DND-41 (cell line): ENCODE measurements at places on chromosomes 7 and 10.

DNA sequence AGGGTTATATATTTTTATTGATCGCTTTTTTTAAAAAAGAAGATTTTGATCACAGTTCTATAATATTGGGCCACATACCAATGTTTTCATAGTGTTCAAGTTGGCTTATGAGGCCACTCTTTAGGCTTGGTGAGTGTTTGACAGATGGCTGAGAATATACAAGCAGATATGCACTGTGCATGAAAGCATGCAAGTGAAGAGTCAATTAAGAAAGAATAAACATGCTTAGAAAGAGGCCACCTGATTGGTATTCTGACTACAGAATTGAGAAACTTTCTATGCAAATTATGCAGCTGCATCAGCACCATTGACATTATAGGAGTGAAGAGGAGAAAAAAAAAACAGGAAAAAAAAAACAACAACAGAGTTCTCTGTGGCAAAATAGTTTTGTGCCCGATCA is 39.9 kb downstream of the CABCOCO1 start:
- no peak overlapping the region for H3K4me3 ChIP-seq
- DNase-seq = no peak
- no peaks in the 10 kb centered on the region for H3K27me3 ChIP-seq
- no peak overlapping the region for H3K27ac ChIP-seq
- no peaks in the 10 kb centered on the region for H3K36me3 ChIP-seq
- no peaks in the 10 kb centered on the region for H3K4me1 ChIP-seq

GRCh38 chr10:120987359-120987758 is 136.2 kb downstream of the WDR11 start:
- H3K4me1 ChIP-seq = no peaks in the 10 kb centered on the region
- H3K27ac ChIP-seq = no peak overlapping the region

DNA sequence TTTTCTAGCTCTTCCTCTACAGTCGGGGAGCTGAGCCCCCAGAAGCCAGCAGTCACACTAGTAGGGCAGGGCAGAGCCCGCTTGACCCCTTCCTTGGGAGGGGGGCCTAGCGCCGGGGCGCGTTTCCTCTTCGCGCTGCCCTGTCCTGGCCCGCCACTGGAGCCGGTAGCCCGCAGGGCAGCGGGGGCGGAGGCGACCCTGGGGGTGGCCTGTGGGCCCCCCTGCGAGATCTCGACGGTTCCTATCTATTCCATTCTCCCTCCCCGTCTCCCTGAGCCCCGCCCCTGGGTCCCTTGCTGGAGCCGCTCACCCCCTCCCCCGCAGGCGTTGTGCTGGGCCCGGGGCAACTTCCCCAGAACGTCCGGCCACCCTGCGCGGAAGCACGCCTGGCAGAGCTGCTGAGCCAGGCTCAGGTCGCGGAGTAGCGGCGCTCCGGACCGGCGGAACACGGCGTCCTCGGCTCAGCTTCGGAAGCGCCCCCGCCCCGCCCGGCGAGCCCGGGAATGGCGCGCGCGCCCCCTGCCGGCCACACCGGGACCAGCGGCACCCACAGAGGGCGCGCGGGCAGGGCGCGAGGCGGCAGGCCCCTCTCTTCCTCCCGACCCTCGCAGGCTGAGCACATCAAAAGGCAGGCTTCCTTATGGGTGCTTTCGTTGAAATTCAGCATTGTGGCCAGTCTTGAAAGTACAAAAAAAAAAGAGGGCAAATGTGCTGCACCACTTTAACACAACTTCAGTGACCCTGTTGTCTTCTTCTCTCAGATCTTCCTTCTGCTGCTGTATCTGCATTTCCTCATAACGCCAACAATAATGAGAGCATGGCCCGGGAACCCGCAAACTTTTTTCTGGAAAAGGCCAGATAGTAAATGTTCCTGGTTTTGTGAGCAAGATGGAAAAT is 327.6 kb downstream of the TNS3 start:
- no peak overlapping the region for H3K27ac ChIP-seq
- H3K27me3 ChIP-seq = no peaks in the 10 kb centered on the region
- H3K4me3 ChIP-seq = no peak overlapping the region
- H3K4me1 ChIP-seq = no peaks in the 10 kb centered on the region
- no peaks in the 10 kb centered on the region for H3K36me3 ChIP-seq

GRCh38 chr10:77987671-77988255 is 41.6 kb downstream of the POLR3A start:
- no peaks in the 10 kb centered on the region for H3K4me1 ChIP-seq
- H3K27me3 ChIP-seq = no peaks in the 10 kb centered on the region
- H3K4me3 ChIP-seq = no peak overlapping the region
- peaks cover 92% of the 10 kb centered on the region for H3K36me3 ChIP-seq
- H3K27ac ChIP-seq = no peak overlapping the region

DNA sequence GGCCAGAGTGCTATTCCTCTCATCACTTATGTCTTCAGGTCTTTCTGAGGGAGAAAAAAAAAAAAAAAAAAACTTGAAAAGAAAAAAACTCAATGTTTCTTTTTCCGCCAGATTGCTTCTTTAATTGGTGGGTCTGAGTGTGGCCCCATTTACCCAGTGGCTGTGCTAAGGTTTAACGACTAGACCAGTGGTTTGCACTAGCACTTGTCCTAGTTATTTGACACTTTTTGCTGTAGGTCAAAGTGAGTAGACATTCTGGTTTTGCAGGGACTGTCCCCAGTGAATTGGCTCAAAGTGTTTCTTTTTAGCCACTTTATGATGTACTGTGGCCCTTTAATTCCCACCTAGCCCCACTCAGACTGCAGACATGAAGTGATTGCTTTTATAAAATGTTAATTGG is 273.3 kb downstream of the PTEN start:
- no peak overlapping the region for H3K27ac ChIP-seq
- H3K36me3 ChIP-seq = no peaks in the 10 kb centered on the region
- DNase-seq = no peak
- H3K4me1 ChIP-seq = no peaks in the 10 kb centered on the region
- H3K27me3 ChIP-seq = no peaks in the 10 kb centered on the region

DNA sequence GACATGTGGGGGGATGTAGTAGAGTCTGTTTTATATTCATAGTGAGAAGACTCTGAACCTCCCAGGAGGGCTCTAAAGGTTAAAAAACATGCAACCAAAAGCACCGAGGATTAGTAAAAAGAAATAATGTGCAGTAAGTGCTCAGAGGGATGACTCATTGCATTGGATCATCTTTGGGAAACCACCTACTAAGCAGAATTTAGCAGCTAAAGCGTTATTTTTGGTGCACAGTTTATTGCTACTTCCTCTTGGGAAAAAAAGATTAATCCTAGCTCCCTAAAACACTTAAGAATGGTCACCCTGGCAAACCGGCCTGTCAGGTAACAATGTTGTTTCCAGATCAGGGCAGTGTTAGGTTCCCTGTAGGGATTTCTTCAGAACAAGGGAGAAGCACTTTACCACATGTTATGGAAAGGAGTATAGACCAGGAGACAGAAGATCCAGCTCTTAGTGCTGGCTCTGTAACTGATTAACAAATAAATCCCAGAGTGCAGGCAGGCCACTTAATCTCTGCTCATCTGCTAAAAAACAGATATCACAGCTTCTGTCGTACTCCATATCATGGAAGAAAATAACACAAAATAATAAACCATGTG is 44.8 kb upstream of the FAM133B start:
- no peak overlapping the region for H3K4me3 ChIP-seq
- H3K27me3 ChIP-seq = no peaks in the 10 kb centered on the region
- peaks cover 92% of the 10 kb centered on the region for H3K4me1 ChIP-seq
- DNase-seq = no peak

DNA sequence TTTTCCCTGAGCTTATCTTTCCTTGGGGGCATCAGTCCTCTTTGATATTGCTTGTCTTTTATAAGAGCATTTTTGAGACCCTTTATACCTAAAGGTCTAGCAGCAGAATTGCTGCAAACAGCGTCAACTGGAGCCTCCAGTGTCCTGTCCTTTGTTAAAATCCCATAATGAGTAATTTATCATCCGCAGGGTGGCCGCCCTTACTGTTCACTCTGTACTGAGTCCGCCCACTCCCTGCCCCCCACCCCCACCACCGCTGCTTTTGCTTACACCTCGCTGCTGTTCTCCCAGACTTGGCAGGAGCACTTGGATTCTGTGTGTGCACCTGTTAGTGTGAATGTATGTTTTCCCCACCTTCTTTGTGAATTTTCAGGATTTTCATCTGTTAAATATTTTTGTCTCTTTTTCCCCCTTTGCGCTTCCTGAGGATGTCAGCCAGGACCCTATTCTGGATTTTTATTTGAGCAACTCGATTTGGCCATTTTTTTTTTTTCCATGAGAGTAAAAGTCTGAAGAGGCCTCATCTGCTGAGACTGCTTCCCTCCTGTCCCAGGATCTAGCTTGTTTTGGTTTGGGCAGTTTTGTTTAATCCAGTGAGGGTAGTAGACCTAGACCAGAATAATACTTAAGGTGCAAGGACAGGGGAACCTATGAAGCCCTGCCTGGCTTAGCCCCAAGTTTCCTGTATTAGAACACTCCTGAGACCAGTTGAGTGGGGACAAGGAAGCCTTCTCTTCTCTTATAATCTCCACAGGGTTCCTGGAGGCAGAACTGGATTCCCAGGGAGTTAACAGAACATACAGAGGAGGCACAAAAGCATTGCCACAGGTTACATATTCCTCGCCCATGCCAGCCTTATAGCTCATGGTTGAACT is 8.2 kb downstream of the AGFG2 start:
- H3K36me3 ChIP-seq = peaks cover 16% of the 10 kb centered on the region
- H3K27ac ChIP-seq = peak overlapping the region; percentile 3; the same call in 1 of the 2 replicates
- H3K27me3 ChIP-seq = no peaks in the 10 kb centered on the region
- DNase-seq = no peak

- no peak for DNase-seq
- no peak overlapping the region for H3K4me3 ChIP-seq
- no peak overlapping the region for H3K27ac ChIP-seq
These were observed 4.3 kb downstream of the RAMP3 start for GRCh38 chr7:45161842-45162241.

DNA sequence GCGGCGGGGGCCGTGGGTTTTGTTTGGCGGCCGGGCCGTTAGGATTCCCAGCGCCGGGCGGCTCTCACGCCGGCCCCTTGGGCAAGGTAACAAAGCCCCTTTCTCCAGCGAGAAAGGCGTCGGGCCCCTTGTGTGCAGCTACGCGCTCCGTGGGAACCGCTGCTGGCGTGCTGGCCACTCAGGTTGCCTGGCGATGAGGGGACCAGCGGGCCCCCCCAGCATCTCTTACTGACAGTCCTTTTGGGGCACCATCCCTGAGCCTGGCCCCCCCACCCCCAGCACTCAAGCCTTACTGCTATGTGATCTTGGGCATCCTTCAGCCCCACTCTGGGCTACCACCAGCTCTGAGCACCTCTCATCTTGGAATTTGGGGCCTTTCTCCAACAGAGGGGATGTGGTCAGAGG is 1.8 kb downstream of the LFNG start:
- H3K36me3 ChIP-seq = no peaks in the 10 kb centered on the region
- no peak for DNase-seq
- H3K27me3 ChIP-seq = peaks cover 8% of the 10 kb centered on the region
- no peak overlapping the region for H3K4me3 ChIP-seq
- no peak overlapping the region for H3K27ac ChIP-seq
- peaks cover 39% of the 10 kb centered on the region for H3K4me1 ChIP-seq

GRCh38 chr7:155038335-155038734 is 31.8 kb upstream of the HTR5A start:
- H3K4me3 ChIP-seq = no peak overlapping the region
- H3K27me3 ChIP-seq = no peaks in the 10 kb centered on the region

DNA sequence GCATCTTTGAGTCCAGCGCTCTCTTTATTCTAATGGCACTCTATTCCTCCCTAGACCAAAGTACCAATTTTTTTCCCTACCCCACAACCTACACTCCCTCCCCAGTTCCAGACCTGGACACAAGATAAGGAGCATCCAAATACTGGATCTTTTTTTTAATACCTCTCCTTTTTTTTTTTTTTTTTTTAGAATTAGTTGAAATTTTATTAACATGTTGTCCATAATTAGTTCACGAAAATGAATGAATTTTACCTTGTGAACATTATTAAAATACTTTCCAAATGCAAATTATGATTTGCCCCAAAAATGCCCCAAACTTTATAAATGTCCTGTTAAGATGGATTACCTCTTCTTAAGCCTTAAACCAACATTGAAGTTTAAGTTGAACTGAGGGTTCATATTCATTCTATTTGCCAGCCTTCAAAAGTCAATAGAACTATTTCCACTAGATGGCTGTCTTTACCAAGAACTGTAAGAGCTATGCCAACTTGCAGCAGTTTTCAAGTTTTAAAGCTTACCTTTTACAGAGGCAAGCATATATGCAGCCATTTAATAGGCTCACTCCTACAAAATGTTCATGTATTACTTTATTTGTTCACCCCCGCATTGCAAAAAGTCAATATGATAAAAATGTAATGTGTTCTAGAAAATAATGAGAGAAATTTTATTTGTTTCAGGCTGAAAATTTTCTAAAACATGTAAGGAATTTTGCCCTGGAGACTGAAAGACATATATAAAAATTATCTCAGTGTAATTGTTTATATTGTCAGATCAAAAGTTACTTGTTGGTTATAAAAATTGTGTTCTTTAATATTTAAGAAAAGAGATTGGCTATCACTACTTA is 39.7 kb upstream of the TNKS2 start:
- no peak for DNase-seq
- H3K36me3 ChIP-seq = no peaks in the 10 kb centered on the region
- no peak overlapping the region for H3K27ac ChIP-seq
- H3K27me3 ChIP-seq = peaks cover 3% of the 10 kb centered on the region
- H3K4me1 ChIP-seq = no peaks in the 10 kb centered on the region

DNA sequence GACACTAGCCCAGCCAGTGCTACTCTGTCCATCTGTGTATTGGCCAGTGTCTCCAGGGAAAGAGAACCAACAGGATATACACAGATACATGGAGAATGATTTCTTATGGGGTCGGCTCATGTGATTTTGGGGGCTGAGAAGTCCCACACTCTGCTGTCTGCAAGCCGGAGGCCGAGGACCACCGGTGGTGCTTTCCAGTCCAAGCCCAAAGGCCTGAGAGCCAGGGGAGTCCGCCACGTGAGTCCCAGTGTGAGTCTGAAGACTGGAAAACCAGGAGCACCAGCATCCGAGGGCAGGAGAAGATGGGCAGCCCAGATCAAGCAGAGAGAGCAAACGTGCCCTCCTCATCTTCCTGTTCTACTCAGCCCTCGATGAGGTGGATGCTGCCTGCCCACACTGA is 71.5 kb downstream of the C10orf143 start:
- H3K27me3 ChIP-seq = no peaks in the 10 kb centered on the region
- no peaks in the 10 kb centered on the region for H3K36me3 ChIP-seq
- H3K4me3 ChIP-seq = no peak overlapping the region
- H3K27ac ChIP-seq = no peak overlapping the region

GRCh38 chr7:69630292-69630691 is 32.0 kb downstream of the AUTS2 start:
- no peak overlapping the region for H3K4me3 ChIP-seq
- H3K27ac ChIP-seq = no peak overlapping the region
- H3K4me1 ChIP-seq = no peaks in the 10 kb centered on the region
- no peak for DNase-seq
- no peaks in the 10 kb centered on the region for H3K36me3 ChIP-seq

GRCh38 chr7:89401690-89402089 is 606.2 kb upstream of the TEX47 start:
- no peak for DNase-seq
- no peak overlapping the region for H3K4me3 ChIP-seq
- no peaks in the 10 kb centered on the region for H3K27me3 ChIP-seq
- H3K36me3 ChIP-seq = no peaks in the 10 kb centered on the region
